ENCODE measurements at places on chromosomes 4 and X. TPM values are rescaled to one million over a fixed set of nuclear protein-coding genes. Genes with fewer than 3 reads are reported as not detected.

DMD gene
- polyA plus RNA-seq: 1.2 TPM

GRCh38 chr4:9800848-9801247, 19.4 kb downstream of the DRD5 start:
- H3K4me1 ChIP-seq: no peaks in the 10 kb centered on the region
- no peak overlapping the region for H3K4me3 ChIP-seq

XAGE2 gene
- polyA plus RNA-seq: not detected

TMEM154 gene
- 58.7 TPM for polyA plus RNA-seq

- H3K4me1 ChIP-seq: no peaks in the 10 kb centered on the region
- DNase-seq: no peak
- H3K36me3 ChIP-seq: no peaks in the 10 kb centered on the region
- peaks cover 2% of the 10 kb centered on the region for H3K27me3 ChIP-seq
These were observed 313.2 kb downstream of the ANTXR2 start for GRCh38 chr4:79759793-79760192.
